Glomerular endothelial cell (primary cell): ENCODE measurements at places on chromosomes 12 and 14. TPM values are rescaled to one million over a fixed set of nuclear protein-coding genes. Genes with fewer than 3 reads are reported as not detected.

Gene DLGAP5
- 7.4 and 8.9 TPM in 2 replicates for total RNA-seq

Gene DICER1
- total RNA-seq, result 22.8 and 46.7 TPM in 2 replicates

Gene KCNK13
- not detected in 2 replicates for total RNA-seq

Gene EFCAB11
- total RNA-seq, result 3.9 and 5.7 TPM in 2 replicates

Gene PAX9
- total RNA-seq, result 0.18 and 0.34 TPM in 2 replicates

Gene REP15
- 2.0 and 3.3 TPM in 2 replicates for total RNA-seq

Gene INHBC
- total RNA-seq, result not detected in 2 replicates

Gene DIO3
- total RNA-seq, result not detected in 2 replicates

Gene TSPAN8
- not detected in 2 replicates for total RNA-seq

Gene OASL
- total RNA-seq, result 0.39 and 2.4 TPM in 2 replicates

Gene FOS
- 5.9 and 79.9 TPM in 2 replicates for total RNA-seq
